ENCODE measurements at places on chromosomes 2 and 18.

- no peak for DNase-seq
These were observed 25.2 kb downstream of the TRABD2A start for GRCh38 chr2:84855731-84856130.

- no peak for DNase-seq
These were observed 191.0 kb downstream of the NEDD4L start for GRCh38 chr18:58235001-58235436.

- DNase-seq: no peak
These were observed 17.6 kb downstream of the EMX1 start for GRCh38 chr2:72934683-72935610.

DNA sequence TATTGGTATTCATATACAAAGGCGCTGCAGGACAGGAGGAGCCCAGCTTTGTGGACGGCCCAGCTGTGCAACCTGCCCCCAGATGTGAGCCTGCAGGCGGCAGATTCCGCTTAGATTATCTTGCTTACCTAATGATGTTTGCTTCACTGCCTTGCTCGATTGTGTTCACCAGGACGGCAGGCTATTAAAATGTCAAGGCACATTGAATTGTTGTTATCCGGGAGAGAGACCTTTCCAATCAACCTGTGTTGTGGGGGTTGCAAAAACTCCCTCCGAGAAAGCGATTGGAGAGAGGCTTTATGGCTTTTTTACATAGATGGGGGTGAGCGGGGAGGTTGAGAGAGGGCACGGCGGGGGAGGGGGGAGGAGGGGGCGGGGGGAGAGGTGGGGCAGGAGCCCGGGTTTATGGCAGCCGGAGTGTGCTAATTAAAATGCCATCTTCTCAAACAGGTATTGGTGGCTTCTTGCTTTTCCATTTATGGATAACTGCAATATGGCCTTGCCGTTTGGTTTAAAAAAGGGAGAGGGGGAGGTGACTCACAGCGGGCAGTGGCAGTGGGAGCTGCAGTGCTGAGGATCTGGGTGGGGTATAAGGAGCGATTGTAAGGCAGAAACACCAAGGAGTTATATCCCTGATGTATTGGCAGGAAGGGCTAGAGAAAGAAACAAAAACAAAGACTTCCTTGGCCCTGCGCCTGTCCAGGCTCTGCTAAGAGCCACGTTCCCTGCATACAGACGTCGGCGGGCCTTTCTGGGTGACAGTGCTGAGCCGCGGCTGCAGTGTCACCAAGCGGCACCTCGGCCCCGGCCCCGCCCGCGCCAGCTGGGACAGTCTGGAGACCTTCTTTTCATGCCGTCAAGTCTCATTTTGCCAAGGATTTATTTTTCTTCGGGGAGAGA is 97.2 kb downstream of the INSIG2 start:
- DNase-seq: peak; percentile 65

GRCh38 chr2:165144315-165144714 is 59.5 kb downstream of the SCN3A start:
- no peak for DNase-seq

GRCh38 chr2:71067567-71068217 is 756 bp upstream of the NAGK start:
- DNase-seq: peak; percentile 20

GRCh38 chr2:12412898-12413305 is 303.8 kb upstream of the TRIB2 start:
- peak; percentile 5 for DNase-seq
